ENCODE measurements at places on chromosomes 3 and 15.

GRCh38 chr3:187951452-187952190 lies 202.3 kb upstream of the LPP start:
- DNase-seq, result no peak

DNA sequence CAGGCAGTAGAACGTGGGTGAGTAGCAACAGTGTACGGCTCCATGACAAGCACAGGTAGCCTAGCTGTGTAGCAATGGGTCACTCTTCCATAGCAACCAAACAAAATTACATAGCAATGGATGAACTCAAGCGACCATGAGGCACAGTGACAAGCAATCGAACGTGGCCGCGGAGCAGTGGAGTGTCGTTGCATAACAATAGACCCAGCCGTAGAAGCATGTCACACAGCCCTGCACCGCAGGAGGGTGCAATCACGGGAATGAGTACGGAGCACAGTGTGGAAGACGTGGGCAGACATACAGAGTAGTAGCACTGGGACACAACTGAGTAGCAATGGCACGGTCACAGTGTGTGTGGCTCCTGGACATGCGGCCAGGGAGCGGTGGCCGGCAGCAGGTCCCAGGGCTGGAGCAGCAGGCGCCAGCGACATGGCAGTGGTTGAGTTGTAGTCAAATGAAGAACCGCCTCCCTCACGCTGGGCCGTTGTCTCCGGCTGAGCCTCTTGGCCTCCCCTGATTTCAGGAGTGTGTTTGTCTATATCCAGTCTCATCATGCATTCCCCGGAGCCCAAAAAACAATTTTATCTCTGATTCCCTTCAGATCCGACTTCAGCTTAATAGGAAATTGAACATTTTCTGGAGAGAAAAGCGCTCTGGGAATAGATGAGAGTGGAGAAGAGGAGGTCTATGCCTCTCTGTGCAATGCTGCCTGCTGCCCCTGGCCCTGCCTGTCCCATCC lies 64.1 kb downstream of the CCDC33 start:
- DNase-seq, result no peak

DNA sequence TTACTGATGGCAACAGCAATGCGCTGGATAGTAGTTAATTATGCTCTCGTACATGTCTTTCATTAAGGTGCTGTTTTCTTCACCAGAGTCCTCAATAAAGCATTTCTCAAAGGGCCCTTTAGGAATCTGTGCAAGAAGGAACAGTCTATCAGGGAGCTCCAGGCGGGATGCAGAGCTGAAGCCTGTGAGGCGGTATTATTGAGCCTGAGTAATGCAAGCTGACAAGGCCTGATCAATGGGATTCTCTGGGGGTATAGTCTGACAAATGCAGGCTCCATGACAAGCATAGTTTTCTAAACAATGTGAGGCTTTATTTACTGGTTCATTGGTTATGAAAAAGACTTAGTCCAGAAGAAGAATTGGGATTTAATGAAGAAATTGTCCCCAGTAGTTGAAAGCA lies 530.9 kb upstream of the CBLB start:
- DNase-seq, result no peak

GRCh38 chr3:124786511-124787241 lies 56.4 kb downstream of the UMPS start:
- no peak for DNase-seq

DNA sequence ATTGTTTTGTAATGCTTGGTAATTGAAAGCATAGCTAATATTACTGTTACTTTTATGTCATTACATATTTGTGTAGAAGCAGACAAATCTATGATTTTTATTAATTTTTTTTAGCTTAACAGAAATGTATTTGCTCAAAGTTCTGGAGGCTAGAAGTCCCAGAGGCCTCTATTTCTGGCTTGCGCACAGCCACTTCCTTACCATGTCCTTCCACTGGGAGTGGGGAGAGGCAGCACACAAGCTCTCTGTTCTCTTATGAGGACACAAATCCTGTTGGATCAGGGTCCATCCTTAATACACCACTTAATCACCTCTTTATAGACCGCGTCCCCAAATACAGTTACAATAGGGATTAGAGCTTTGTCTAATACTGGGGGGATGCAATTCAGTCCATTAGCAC lies 1061.4 kb downstream of the OTOL1 start:
- DNase-seq, result no peak

DNA sequence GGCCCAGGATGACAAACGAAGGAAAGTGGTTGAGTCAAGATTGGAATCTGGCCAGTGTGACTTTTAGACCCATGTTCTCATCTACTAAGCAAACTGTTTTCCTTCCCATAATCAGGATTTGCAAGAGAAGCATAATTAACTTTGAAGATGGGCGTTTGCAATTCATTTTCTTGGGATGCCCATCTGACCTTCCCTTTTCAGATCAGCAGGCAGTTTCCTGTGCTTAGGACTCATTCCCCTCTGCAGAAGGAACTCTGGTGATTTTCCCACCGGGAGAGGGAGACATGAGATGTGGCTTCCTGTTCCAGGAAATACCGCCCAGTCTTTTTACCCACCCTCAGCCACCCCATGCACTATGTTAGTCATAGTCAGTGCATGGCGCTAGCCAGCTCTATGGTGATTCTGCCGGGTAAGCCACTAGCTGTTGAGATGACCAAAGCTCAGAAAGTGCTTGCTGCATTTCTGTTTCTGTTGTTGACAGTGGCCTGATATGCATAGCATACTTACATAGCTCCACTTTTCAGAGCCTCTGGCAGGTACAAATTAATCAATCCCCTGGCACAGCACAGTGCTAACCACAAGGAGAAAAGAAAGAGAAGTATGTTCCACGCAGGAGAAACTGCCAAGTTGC lies 129.4 kb downstream of the VGLL4 start:
- DNase-seq, result no peak

GRCh38 chr3:13004376-13004775 lies 68.9 kb downstream of the IQSEC1 start:
- no peak for DNase-seq

DNA sequence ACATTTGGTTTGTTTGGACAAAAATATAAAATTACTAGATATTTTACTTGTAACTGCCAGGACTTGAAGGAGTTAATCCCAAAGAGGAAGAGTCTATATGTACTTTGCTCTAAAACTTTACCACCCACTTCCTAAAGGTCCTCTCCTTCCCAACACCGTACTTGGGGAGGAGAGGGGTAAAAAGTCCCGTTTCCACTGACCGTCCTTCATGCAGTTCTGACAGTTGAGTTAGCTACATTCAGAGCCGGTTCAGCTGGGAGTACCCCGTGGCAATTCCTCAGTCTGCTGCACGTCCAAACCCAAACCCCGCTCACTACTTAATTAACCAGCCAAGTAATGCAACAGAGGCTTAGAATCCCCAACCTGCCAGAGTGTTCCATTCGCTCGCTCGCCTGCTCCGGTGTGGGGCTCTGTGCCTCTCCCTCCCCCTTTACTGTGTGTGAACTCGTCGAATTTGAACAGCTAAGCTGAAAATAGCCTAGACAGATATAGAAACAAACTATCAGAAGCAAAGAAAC lies 519.7 kb downstream of the FOXP1 start:
- DNase-seq, result peak; percentile 47

DNA sequence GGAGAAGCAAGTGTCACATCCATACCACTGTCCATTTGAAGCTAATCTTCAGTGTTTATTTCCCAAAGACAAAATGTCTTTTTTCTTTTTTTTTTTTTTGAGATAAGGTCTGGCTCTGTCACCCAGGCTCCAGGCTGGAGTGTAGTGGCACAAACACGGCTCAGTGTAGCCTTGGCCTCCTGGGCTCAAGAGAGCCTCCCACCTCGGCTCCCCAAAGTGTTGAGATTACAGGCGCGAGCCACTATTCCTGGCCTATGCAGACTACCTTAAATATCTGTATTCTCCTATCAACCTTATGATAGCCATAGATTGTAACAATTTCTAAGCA lies 27.7 kb upstream of the VPS33B start:
- DNase-seq, result no peak

- no peak for DNase-seq
These were observed 42.9 kb downstream of the PCSK6 start for GRCh38 chr15:101446518-101447167.

GRCh38 chr3:108322352-108322751 lies 26.0 kb downstream of the HHLA2 start:
- DNase-seq, result peak; percentile 61

DNA sequence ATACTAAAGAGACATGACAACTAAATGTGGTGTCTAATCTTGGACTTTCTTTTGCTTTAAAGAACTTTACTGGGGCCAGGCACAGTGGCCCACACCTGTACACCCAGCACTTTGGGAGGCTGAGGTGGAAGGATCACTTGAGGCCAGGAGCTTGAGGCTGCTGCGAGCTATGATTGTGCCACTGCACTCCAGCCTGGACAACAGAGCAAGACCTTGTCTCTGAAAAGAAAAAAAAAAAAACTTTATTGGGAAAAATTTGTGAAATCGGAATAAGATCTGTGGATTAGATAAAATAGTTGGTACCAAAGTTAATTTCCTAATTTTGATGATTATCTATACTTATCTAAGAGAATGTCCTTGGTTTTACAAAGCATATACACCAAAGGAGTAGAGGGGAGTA lies 34.4 kb upstream of the USP3 start:
- no peak for DNase-seq

DNA sequence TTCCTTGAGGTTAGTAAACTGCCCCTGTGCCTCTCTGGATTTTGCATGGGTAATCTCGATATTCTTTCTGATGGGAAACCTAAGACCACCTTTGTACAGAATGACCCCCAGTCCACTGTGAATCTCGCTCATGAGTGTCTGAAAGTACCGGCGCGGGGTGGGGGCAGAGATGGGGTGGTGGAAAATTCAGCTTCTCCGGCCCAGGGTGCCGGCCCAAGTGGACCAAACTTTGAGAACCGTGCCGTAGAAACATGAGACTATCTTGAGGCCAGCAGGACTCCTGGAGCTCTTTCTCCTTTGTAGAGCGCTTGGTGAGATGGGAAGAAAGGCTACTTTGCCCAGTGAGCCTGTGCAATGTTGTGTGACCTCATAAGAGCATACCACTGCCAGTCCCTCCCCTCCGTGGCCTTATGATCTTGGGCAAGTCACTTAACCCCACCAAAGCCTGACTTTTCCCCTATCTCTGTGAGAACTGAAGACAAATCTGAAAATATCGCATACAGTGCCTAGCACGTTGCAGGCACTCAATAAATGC lies 40.4 kb upstream of the VEPH1 start:
- no peak for DNase-seq

DNA sequence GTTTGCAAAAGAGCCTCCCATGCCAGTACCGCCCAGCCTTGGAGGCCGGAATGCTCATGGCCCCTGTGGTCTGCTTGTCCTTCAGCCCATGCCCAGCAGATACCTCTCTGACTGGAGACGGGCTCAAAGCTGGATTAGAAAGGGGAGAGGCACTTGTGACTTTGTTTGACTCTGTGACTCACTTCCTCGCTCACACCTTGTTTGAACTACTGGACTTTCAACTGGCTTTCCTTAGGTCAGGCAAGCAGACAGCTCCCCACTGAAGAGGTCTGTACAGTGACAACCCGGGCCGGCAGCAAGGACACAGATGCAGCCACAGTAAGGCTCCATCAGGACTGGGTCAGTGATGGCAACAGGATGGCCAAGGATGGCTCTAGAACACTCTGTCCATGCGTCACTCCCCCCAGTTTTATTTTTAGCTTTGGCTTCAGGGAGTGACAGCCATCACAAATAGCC lies 98.6 kb upstream of the ABHD17C start:
- DNase-seq, result no peak

DNA sequence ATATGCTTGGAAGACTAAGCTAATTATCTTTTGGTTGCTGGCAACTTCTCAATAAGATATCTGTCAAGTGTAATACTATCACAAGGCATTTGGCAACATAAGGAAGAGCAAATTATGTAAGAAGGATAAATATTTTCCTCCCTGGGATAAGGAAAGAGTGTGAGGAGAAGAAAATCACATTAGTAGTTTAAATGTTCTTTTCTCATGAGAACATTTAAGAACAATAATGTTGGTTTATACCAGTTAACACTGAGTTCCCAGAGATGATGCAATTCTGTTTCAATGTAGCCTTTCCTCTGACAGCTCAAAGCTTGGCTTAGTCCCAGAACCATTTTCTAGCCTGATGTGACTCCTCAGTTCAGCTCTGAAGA lies 66.1 kb upstream of the NPHP3 start:
- no peak for DNase-seq

DNA sequence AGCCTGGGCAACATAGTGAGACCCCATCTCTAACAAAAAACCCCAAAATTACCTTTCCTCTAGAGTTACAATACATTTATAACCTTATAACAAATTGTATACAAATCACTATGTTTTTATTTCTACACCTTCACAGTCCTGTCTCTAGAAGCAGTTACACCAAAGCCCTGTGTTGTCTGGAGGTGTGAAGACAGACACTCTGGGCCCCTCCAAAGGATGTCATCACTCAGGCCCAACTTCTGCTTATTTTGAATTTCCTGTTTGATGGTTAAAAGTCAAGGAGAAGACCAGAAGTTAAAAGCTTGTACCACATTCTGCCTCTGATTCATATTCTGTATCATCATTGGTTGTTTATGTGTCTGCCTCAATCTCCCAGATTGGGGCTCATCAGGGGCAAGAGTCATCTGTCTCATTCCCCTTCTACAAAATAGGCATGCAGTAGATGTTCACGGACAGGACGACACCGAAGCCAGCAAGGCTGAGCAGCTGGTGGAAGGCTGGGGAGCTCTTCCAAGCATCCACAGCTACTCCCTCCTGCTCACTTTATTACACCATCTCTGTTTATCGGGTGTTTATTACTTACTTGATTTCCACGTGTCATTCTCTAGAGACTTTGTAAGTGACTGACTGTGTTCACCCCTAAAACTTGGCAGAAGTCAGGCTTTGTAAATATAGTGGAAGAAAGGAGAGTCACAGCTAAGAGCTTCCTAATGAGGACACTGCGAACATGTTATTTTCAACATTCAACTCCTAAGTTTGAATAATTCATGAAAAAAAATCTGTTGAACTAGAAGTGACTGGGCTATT lies 136.8 kb upstream of the ANKRD28 start:
- DNase-seq, result no peak

DNA sequence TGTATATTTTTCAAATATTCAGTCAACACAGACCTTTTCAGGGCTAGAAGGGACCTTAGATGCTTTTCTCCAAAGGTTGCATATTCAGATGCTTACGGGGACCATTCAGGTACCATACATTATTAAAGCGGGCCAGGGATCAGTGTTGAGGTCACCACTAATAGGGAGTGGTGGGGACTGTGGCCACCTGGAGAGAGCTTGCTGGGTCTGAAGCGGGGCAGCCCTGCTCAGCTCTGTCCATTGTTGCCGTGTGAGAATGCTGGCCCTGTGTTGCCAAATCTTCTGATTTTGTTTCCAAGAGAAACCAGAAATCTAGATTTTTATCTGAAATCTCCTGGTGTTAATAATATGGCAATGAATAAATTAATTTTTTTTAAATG lies 23.7 kb downstream of the ABHD2 start:
- DNase-seq, result no peak

DNA sequence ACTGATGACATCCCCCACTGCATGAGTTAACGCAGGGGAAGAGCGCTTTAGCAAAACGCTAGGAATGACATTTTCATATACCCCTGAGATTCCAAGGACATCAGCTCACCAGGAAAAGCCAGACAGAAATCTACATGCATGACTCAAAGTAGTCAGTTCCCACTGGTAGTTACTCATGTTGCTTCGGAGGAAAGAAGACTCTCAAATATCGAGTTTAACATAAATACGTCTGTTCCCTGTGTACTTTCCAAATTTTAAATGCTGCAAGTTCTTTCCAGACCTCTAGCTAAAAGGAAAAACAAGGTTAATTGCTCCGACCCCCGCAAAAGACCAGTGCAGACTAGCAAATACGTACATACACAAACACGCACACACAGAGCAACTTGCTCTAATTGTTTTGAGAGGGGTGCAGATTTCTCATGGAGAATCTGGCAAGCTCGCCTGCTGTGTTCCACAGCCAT lies 115.4 kb upstream of the PRICKLE2 start:
- no peak for DNase-seq
